ENCODE measurements at places on chromosomes 12 and 14.

DNA sequence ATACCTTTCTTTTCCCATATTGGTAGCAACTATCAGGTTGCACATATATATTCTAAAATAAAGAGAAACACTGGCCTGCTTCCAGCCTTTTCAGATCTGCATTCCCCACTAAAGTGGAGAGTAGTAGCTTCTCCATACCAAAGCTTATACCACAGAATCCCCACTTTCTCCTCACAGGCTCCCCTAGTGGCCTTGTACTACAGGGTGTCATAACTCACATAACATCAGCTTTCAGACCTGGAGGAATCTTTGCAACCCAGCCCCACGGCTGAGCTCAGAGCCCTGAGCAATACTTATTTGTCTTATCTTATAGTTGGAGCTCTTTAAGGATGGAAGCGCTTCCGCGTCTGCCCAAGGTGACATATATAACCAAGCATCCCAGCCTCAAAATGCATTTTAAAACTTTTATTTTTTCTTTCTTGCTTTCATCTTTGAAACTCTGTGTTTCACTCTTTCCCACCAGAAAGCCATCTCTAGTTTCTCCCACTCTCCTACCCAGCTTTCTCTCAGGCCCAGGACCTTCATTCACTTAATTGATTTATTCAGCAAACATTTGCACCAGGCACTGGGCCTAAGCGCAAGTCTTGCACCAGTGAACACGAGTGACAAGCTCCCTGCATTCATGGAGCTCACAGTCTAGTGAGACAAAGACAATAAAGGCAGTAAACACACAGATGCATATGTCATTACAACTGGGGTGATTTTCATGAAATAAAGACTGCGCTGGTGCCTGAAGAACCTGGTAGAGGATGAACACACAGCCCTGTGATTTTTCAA is 254.7 kb downstream of the IPO8 start:
- no peak overlapping the region for H3K4me3 ChIP-seq
- no peak overlapping the region for H3K27ac ChIP-seq
- H3K36me3 ChIP-seq: no peaks in the 10 kb centered on the region
- no peaks in the 10 kb centered on the region for H3K27me3 ChIP-seq
- no peaks in the 10 kb centered on the region for H3K4me1 ChIP-seq

DNA sequence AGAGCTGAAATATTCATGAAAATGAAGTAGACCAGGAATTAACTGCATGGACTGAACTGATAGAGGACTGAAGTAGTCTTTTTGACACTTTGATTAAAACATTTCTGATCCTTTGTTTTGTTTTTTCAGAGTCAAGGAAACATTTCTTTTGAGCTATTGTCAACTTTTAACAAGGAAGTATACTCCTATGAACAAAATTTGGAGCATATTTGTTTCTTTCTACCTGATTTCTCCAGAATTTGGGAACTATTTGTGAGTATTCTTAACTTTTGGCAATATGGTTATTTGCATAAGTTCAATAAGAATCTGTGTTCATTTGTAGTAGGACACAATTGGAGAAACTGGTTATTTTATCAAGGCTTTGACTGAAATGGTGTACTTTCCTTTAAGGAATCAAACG is 71.3 kb upstream of the HECTD1 start:
- peaks cover 17% of the 10 kb centered on the region for H3K36me3 ChIP-seq
- H3K4me1 ChIP-seq: peaks cover 13% of the 10 kb centered on the region
- H3K4me3 ChIP-seq: no peak overlapping the region
- DNase-seq: no peak
- H3K27ac ChIP-seq: no peak overlapping the region
- no peaks in the 10 kb centered on the region for H3K27me3 ChIP-seq

DNA sequence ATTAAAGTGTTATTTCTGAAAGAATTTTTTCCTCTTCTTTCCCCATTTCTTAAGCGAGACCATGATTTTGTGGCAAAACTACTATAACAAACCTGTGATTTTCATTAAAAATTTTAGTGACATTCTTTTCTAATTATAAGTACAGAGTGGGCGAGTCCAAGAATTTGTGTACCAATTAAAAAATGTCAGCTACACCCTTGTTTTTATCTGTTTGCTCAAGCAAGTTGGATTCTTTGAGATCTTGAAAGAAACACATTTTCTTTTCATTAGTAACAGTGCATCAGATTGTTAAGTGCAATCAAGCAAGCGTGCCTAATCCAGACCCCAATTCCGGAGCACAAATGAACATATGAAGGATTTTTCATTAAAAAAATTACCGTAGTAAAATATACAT is 338.8 kb upstream of the DDHD1 start:
- H3K4me3 ChIP-seq: no peak overlapping the region
- no peaks in the 10 kb centered on the region for H3K36me3 ChIP-seq
- no peaks in the 10 kb centered on the region for H3K27me3 ChIP-seq
- DNase-seq: no peak
- H3K4me1 ChIP-seq: no peaks in the 10 kb centered on the region
- H3K27ac ChIP-seq: no peak overlapping the region

DNA sequence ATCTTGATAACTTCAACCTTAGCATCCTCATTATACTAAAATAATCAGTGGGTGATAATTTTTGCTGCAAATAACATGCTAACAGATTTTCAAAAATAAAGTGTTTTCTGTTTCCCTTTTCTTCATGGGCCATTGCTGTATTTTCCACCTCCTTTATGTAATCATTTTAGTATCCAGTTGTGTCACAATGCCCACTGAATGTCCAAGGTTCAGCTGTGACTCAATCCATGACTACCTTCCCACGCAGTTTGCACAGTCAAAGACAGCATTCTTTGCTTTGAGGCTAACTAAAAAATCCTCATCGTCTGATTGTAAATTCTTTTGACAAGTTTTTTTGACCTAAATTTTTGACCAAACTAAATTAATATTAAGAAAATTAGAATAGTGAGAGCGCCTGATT is 474.1 kb downstream of the FLRT2 start:
- H3K27ac ChIP-seq: no peak overlapping the region
- no peak overlapping the region for H3K4me3 ChIP-seq
- H3K27me3 ChIP-seq: no peaks in the 10 kb centered on the region
- DNase-seq: no peak

DNA sequence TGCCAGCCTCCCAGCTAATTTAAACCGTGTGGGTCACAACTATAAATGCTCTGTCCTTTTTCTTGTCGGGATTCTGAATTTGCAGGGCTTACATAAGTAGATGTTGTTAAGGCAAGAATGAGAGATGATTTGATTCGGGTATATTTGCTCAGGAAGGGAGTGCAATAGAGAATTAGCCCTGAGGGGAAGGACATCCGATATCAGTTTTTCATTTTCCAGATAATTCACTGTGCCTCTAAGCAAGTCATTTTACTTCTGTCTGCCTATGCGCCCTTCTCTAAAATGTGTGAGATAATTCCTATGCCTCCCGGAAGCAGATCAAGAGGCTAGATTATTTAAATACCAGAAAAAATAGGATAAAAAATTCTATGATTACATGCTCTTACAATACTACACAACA is 300.5 kb downstream of the RMST start:
- no peak overlapping the region for H3K4me3 ChIP-seq
- no peaks in the 10 kb centered on the region for H3K4me1 ChIP-seq
- no peaks in the 10 kb centered on the region for H3K27me3 ChIP-seq
- no peaks in the 10 kb centered on the region for H3K36me3 ChIP-seq

- H3K36me3 ChIP-seq: no peaks in the 10 kb centered on the region
- H3K27me3 ChIP-seq: no peaks in the 10 kb centered on the region
- H3K4me3 ChIP-seq: no peak overlapping the region
- H3K27ac ChIP-seq: no peak overlapping the region
- no peaks in the 10 kb centered on the region for H3K4me1 ChIP-seq
These were observed 29.1 kb upstream of the APOF start for GRCh38 chr12:56391721-56392120.

DNA sequence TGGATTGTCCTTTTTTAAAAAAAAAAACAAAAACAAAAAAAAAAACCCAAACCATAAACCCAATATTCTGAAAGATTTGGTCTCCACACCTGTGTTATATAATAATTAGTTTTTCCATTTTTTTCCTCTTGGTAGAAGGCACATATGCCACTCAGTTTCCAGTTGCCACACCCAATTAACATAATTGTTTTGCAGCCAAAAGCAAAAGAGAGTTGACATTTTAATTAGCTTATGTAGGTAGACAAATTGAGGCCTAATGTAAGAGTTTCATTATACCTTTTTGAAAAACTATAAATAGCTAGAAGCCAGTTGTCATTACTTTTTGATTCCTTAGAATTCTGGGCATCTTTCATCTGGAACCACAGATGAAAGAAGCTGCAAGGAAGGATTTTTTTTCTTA is 21.0 kb downstream of the PTPN11 start:
- no peaks in the 10 kb centered on the region for H3K36me3 ChIP-seq
- H3K27ac ChIP-seq: no peak overlapping the region
- peaks cover 5% of the 10 kb centered on the region for H3K4me1 ChIP-seq
- no peak for DNase-seq
- no peaks in the 10 kb centered on the region for H3K27me3 ChIP-seq

DNA sequence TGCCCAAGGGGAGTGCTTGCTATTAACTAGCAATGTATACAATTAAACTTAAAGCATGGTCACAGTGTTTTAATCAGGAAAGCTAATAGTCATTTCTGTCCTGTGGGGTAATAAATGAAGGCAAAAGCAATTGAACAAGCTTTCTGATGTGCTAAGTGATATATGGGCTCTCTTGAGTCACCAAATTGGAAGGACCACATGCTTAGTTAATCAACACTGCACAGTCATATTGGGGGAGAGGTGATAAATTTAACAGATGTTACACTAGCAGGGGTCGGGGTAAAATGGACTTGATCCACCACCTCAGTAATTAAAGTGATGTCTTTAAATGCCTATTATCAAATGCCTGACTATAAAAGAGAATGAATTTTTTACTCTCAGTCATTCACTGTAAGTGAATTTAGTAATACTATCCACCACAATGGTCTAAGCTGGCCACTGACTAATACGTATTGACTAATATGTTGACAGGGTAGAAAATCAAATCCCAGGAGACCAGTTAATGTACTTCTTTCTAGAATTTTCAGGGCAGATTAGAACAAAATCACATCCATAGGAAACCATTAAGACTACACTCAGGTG is 736.3 kb downstream of the RPS29 start:
- H3K27ac ChIP-seq: no peak overlapping the region
- no peaks in the 10 kb centered on the region for H3K4me1 ChIP-seq
- H3K27me3 ChIP-seq: no peaks in the 10 kb centered on the region
- no peak overlapping the region for H3K4me3 ChIP-seq

DNA sequence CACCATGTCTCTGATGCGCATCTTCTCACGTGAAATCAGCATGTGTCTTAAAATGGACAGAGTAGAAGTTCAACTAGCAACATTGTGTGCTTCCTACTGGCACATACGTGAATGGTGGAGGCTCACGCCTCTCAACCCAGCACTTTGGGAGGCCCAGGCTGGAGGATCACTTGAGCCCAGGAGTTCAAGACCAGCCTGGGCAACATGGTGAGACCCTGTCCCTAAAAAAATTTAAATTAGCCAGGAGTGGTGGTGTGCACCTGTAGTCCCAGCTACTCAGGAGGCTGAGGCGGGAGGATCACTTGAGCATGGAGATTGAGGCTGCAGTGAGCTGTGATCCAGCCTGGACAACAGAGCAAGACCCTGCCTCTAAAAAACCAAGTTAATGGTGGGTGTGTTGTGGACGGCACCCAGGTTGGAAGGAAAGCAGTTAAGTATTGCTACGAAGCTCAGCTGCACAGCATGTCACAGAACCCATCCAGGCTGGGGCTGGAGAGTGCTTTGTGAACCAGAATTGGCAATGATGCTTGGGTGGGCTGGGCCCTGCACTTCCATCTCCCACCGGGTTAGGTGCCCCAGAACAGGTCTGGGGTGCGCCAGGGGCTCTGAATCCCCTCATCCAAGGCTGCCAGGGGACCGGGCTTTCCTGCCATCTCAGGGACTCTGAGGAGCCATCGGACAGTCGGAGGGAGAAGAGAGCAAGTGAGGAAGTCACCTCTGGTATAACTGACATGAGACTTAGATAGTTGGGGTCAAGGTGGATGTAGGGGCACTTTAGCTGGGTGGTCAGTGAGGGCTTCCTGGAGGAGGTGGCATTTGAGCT is 33.0 kb upstream of the ULK1 start:
- H3K27ac ChIP-seq: peak overlapping the region; percentile 51
- H3K4me3 ChIP-seq: peak overlapping the region; percentile 47
- H3K4me1 ChIP-seq: peaks cover 17% of the 10 kb centered on the region
- no peaks in the 10 kb centered on the region for H3K36me3 ChIP-seq
- no peak for DNase-seq

DNA sequence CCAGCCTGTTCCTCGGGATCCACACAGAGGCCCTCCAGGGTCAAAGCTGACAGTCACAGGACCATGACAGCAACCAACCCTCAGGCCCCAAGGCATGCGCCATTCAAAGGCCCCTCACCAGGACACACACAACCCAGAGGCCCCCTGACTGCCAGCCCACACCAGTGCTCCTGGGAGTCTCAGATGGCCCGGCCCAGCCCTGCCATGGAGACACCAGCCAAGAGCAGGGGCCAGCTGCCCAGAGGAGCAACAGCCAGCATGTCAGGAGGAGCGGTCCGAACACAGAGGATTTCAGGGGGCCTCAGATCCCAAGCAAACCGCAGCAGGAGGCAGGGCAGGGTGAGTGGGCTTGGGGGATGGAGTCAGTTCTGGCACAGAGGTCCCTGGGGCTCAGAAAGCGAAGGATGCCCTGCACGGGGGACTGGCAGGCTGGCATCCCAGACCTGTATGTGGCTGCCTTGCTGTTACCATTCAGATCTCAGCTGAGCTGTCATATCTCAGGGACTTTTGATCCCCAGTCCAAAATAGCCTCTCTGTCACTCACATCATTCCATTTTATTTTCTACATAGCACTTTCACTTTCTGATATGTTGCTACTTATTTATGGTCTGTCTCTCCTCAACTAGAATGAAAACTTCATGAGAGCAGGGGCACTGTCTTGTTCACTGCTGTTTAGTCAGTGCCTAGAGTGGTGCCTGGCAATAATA is 4.8 kb downstream of the TMEM229B start:
- no peak overlapping the region for H3K4me3 ChIP-seq
- no peak overlapping the region for H3K27ac ChIP-seq

DNA sequence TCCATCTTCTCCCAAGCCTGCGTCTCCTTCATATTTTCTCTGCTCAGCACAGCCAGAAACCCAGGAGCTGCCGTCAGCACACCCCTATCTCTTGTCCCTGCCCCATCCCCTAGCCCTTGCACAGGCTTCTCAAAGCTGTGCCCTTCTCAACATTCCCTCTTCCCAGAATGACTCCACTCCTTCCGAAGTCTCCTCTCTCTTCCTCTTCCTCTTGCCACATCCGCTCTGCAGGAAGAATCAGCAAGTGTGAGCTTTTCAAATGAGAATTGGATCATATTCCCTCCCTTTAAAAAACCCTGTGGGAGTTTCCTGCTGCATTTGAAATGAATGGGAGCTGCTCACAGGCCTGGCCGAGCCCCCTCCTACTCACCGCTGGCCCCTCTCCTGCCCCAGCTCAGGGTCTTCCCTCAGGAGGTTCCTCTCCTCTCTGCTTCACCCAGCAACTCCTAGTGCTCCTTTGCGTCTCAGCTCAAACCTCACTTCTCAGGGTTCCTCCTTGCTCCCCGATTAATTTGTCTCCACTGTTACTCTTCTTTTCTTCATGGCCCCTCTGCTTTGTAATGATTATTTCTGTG is 528.5 kb upstream of the CCDC196 start:
- no peak for DNase-seq
- H3K4me3 ChIP-seq: no peak overlapping the region
- H3K4me1 ChIP-seq: peaks cover 22% of the 10 kb centered on the region
- no peaks in the 10 kb centered on the region for H3K27me3 ChIP-seq
- no peaks in the 10 kb centered on the region for H3K36me3 ChIP-seq
